Astrocyte (in vitro differentiated cells and primary cell): ENCODE measurements at places on chromosomes 13 and 19.

DNA sequence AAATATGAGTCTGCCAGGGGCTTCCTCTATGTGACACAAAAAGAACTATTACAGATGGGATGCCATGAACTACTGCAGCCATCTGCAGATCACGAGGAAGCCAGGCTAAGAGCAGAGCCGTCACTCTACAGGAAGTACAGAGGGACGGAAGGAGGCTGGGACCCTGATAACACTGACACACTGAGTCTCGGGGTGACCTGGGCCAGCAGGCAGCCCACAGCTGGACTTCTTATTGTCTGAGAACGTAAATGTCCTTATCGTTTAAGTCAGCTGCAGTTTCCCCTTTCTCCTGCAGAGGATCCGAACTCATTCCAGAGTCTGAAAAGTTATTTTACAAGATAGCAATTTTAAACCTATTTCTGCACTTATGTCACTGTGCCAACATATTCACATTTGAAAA lies 20.7 kb downstream of the PARP4 start:
- no peaks in the 10 kb centered on the region for H3K27me3 ChIP-seq
- no peaks in the 10 kb centered on the region for H3K4me1 ChIP-seq
- DNase-seq = no peak
- no peak overlapping the region for H3K4me3 ChIP-seq
- peaks cover 47% of the 10 kb centered on the region for H3K36me3 ChIP-seq

DNA sequence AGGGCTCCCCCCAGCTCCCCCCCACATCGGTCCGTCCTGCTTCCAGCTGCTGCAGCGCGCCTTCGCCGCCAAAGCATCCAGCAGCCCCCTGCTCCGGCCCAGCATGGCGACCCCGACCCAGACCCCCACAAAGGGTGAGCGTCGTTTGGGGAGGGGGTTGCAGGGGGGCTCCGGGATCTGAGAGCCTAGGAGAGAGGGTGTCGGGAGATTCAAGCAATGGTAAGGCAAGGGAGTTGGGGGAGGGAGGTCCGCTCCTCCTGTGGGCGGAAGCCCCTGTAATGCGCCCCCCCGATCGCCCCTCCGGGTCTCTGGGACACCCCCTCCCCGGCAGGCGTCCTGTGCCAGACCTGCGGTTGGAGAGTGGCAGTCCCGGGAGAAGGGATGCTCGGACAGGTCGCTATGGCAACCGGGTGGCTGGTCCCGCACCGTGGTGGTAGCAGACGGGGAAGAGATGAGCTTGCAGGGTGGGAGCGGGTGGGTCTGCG lies at the start of gene FXYD7:
Gene FXYD7, plus strand, starts transcription at position 25 of the 485 bp plus-strand sequence. Its CDS starts 79 bp downstream, at position 104.
- no peak within 1 kb of the TSS for H3K27ac ChIP-seq
- DNase-seq = no peak
- no peaks in the 10 kb centered on the region for H3K36me3 ChIP-seq
- peaks cover 4% of the 10 kb centered on the region for H3K4me1 ChIP-seq
- peaks cover 27% of the 10 kb centered on the region for H3K27me3 ChIP-seq

DNA sequence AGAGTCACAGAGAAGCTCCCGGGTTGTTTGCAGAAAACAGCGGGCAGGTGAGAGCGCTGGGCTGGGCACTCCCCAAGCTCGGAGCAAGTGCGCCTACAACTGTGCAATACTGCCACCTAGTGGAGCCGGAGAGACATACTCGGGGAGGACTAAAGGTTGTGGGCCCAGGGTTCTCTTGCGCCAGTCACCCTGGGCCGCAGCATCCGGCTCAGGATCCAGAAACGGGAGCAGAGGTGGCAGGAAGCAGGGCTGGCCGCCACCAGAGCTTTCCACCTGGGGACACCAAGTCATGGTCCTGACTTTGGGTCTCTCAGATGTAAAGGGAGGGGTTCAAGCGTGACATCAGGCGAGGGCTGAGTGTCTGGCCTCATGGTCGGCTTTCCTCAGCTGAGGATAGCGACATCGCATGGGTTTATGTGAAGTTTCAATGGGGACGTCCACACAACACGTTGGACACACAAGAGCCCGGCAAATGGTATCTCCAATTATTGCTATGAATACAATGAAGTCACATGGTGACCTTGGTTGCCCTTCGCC lies 11.2 kb upstream of the KLK4 start:
- H3K4me3 ChIP-seq = no peak overlapping the region
- no peaks in the 10 kb centered on the region for H3K36me3 ChIP-seq
- no peaks in the 10 kb centered on the region for H3K4me1 ChIP-seq
- H3K27ac ChIP-seq = no peak overlapping the region

GRCh38 chr13:29605860-29606526 lies 10.5 kb upstream of the SLC7A1 start:
- H3K27me3 ChIP-seq = peaks cover 5% of the 10 kb centered on the region
- no peaks in the 10 kb centered on the region for H3K4me1 ChIP-seq
- no peaks in the 10 kb centered on the region for H3K36me3 ChIP-seq
- H3K4me3 ChIP-seq = no peak overlapping the region

DNA sequence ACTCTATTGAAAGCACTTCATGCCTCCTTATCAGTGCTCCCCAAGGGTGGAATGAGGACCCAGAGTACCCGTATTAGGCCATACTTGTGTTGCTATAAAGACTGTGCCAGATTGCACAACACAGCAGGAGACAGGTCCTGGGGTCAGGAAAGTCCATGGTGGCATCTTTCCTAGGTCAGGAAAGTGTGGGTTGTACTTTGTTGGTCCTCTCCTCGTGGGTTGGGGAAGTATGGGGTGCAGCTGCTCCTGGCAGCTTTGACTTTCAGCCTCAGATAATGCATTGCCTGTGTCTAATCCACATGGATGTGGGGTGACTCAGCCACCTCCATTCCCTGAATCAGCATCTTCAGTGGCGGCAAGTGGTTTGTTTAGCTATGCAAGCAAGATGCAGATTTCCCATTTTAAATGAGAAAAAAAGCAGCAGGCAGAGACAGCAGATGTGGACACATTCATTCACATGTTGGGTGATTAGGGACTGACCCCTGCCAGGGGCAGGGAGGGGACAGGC lies 8.4 kb upstream of the CYP2B6 start:
- DNase-seq = peak; percentile 32
- H3K4me1 ChIP-seq = no peaks in the 10 kb centered on the region
- H3K4me3 ChIP-seq = no peak overlapping the region
- H3K27me3 ChIP-seq = no peaks in the 10 kb centered on the region

DNA sequence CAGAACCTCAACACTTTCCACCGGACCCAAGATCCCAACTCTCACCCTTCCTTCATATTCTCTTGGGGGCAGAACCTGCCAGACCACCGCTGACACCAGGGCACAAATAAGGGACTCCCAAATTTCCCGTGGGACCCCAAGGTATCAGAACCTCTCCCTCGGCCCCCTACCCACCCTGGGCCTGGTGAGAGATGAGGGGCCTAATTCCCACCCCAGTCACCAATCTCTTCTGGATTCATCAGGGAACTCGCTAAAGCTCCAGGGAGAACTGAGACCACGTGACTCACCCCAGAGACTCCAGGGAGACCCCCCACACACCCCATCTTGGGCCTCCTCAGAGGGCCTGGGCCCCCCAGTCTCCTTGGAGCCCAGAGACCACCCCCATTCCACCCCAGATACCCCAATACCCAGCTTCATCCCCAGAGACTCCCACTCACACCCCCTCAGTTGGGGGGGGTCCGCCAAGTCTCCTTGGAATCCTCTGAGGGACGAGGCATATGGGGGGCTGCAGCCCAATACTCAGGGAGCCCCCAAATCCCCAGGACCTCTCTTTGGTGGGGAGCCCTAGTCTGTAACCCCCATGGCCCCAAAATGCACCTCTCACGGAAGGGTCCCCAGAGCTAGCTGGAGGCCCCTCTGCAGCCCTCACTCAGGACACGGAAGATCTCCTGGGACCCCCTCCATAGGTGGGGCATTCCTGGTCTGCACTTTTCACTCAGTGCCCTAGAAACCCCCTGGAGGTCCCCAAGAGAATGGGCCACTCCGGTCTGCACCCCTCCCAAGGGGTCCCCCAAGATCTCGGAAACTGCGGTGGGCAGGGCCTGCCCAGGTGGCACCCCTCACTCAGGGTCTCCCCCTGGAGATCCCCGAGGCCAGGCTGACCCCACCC lies 1.6 kb downstream of the LMNB2 start:
- DNase-seq = no peak
- H3K27ac ChIP-seq = peak overlapping the region; percentile 26
- peak overlapping the region; percentile 88 for H3K4me3 ChIP-seq
- H3K27me3 ChIP-seq = no peaks in the 10 kb centered on the region
- peaks cover 12% of the 10 kb centered on the region for H3K4me1 ChIP-seq

GRCh38 chr19:3359919-3360420 lies 6.4 kb upstream of the NFIC start:
- H3K4me3 ChIP-seq = peak overlapping the region; percentile 64
- no peaks in the 10 kb centered on the region for H3K27me3 ChIP-seq
- peaks cover 11% of the 10 kb centered on the region for H3K4me1 ChIP-seq
- no peak for DNase-seq

- H3K4me1 ChIP-seq = no peaks in the 10 kb centered on the region
- H3K27me3 ChIP-seq = peaks cover 6% of the 10 kb centered on the region
- no peak overlapping the region for H3K27ac ChIP-seq
- DNase-seq = no peak
- H3K36me3 ChIP-seq = no peaks in the 10 kb centered on the region
These were observed 5.0 kb upstream of the MICU2 start for GRCh38 chr13:21608961-21609360.

DNA sequence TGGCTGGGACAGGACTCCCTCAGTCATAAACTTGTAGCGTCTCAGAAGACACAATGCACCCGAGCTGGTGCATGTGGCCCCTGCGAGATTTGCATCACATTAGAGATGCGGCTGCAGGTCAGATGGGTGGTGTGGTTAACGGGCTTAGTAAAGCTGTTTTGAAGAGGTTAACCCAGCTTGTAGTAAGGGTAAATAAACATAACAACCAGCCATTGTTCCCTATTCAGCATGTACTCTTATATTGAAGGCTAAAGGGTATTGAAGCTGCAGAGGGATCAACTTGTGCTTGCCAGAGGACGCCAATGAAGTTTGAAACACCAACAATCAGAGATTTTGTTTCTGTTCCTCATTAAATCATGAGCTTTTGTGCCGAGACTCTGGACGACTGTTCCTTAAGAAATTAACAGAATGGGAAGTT lies 79.4 kb downstream of the ZIC5 start:
- H3K4me1 ChIP-seq = peaks cover 6% of the 10 kb centered on the region
- peak overlapping the region; percentile 26 for H3K4me3 ChIP-seq
- peaks cover 64% of the 10 kb centered on the region for H3K27me3 ChIP-seq
- no peak for DNase-seq
- no peaks in the 10 kb centered on the region for H3K36me3 ChIP-seq
- no peak overlapping the region for H3K27ac ChIP-seq

- H3K4me1 ChIP-seq = peaks cover 52% of the 10 kb centered on the region
- H3K27ac ChIP-seq = peak overlapping the region; percentile 0
These were observed 6.4 kb upstream of the TPM4 start for GRCh38 chr19:16069813-16070365.

- H3K4me1 ChIP-seq = no peaks in the 10 kb centered on the region
- H3K27me3 ChIP-seq = no peaks in the 10 kb centered on the region
- H3K4me3 ChIP-seq = no peak overlapping the region
- H3K36me3 ChIP-seq = no peaks in the 10 kb centered on the region
- peak; percentile 7 for DNase-seq
- H3K27ac ChIP-seq = no peak overlapping the region
These were observed 420.4 kb downstream of the NDFIP2 start for GRCh38 chr13:79901336-79901735.

DNA sequence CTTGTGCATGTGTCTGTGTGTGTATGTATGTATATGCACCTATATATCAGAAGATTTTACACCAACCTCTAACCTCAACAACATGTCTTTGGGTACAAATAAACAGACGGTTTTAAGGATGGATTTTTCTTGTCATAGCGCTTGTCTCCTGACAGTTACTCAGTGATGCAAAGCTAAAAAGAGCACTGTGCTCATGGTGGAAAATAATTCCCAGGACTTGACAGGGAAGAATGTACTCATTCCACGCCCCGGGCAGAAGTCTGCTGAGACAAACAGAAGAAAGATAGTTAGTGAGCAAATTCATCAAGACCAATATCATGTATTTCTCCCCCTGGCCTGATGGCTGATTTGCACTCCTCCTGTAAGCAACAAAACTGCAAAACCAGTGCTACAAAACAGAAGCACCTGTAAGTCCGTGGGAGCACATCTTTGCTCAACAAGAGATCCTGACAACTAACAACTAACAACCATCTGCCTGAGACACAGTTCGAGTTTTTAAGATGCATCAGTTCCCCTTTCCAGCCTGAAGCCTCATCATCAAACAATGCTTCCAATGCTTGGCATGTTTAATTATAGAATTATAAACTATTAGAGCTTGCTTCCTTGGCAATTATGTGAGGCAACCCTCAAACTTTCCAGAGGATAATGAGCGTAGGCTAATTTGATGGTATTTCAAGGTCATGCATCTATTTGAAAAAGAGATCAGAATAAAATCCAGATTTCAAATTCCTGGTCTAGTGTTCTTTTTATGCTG lies 812.7 kb upstream of the MIR17HG start:
- no peaks in the 10 kb centered on the region for H3K27me3 ChIP-seq
- H3K4me1 ChIP-seq = no peaks in the 10 kb centered on the region
- no peaks in the 10 kb centered on the region for H3K36me3 ChIP-seq
- no peak overlapping the region for H3K27ac ChIP-seq

GRCh38 chr19:29665826-29666577 lies 741 bp downstream of the PLEKHF1 start:
- peak overlapping the region; percentile 34 for H3K27ac ChIP-seq
- no peaks in the 10 kb centered on the region for H3K36me3 ChIP-seq
- DNase-seq = peak; percentile 58
- H3K27me3 ChIP-seq = no peaks in the 10 kb centered on the region

GRCh38 chr19:35240327-35240726 lies 8.5 kb upstream of the LSR start:
- no peak for DNase-seq
- H3K36me3 ChIP-seq = no peaks in the 10 kb centered on the region
- H3K4me3 ChIP-seq = no peak overlapping the region
- H3K27me3 ChIP-seq = no peaks in the 10 kb centered on the region
- H3K4me1 ChIP-seq = no peaks in the 10 kb centered on the region

DNA sequence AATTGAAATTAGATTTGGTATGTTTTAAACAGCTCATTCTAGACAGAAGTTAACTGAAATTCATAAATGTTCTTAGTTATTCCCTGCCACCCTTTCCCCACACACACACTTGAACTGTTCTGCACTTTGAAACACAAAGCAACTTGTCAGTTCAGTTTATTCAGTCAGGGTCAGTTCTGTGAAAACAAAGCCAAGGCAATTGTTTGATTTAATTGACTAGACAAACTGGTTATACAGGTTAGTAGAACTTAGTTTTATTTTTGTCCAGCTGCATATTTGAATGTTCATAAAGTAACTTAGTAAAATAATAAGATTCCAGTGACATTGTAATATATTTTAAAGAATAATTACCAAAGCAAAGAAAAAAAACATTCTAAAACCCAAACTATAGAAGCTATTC lies 98.3 kb upstream of the KLF5 start:
- H3K27ac ChIP-seq = no peak overlapping the region
- no peaks in the 10 kb centered on the region for H3K36me3 ChIP-seq
- H3K27me3 ChIP-seq = no peaks in the 10 kb centered on the region
- no peak overlapping the region for H3K4me3 ChIP-seq
- DNase-seq = no peak
- no peaks in the 10 kb centered on the region for H3K4me1 ChIP-seq

- no peaks in the 10 kb centered on the region for H3K4me1 ChIP-seq
- DNase-seq = no peak
- no peaks in the 10 kb centered on the region for H3K27me3 ChIP-seq
- H3K36me3 ChIP-seq = no peaks in the 10 kb centered on the region
- H3K4me3 ChIP-seq = no peak overlapping the region
These were observed 235.2 kb upstream of the SGCG start for GRCh38 chr13:22945321-22946226.
